CD4-positive, alpha-beta memory T cell (primary cell): ENCODE measurements at places on chromosomes 4 and X.
A peak's percentile ranks its signal among the peaks of the same experiment; 100 is the strongest.

DNA sequence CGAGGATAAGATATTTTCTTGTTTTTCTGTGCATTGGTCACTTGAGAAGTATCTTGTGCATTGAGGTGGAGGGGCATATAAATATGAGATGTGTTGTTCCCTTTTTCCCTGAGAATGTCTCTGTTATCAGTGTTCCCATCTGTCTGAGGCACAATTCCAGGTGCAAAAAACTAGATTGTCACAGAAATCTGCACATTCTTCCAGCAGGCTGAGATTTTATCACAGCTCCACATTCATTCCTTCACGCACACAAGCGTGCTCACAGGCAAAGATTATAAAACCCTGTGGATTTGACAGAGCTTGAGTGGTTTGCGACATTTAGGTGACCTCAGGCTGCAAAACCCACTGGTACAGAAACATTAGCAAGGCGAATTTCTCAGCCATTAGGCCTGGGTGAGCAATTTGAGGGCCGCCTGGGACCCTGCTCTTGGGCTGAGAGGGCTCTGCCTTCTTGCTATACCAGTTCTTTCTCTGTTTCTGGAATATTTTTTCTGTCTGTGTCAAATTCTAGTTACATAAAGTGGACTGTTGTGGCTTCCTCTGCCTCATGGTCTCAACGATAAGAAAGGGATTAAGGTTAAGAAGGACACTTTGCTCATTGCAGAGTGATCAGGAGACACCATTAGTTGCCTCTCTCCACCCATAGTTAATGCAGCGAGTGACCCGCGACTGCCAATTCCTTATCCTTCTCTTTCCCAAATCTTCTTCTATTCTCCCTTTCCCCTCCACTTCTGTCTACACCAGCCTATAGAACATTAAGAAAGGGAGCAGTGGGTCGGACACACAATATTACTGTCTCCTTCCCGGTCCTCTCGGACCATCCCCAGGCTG is 86.7 kb upstream of the C1QTNF7 start:
- DNase-seq, result no peak

DNA sequence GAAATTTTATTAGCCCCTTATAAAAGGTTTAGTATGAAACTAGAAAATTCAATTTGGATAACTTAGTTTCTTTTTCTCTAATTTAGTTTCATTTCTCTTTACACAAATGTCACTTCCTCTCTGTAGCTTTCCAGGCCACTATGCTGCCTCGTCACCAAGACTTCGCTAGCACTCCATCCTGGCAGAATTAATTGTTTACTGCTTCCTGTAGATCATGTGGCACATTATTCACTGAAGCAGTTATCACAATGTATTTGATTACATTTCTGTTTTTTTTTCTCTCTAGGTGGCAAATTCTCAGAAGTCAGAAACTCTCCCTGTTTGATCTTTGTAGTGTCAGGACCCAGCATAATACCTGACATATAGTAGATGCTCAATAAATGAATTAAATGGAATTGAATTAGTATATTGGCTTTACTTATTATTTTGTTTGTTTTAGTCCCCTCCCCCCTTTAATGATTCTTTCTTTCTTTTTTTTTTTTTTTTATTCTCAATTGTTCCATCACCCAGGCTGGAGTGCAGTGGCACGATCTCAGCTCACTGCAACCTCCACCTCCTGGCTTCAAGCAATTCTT is 9.3 kb upstream of the SAT1 start:
- peak; percentile 60 for DNase-seq

GRCh38 chr4:76233083-76233482 is 18.4 kb upstream of the FAM47E start:
- no peak for DNase-seq

GRCh38 chr4:14070289-14070880 is 442.9 kb upstream of the BOD1L1 start:
- DNase-seq, result no peak

- DNase-seq, result no peak
These were observed 350.1 kb downstream of the GRXCR1 start for GRCh38 chr4:43242606-43243005.

DNA sequence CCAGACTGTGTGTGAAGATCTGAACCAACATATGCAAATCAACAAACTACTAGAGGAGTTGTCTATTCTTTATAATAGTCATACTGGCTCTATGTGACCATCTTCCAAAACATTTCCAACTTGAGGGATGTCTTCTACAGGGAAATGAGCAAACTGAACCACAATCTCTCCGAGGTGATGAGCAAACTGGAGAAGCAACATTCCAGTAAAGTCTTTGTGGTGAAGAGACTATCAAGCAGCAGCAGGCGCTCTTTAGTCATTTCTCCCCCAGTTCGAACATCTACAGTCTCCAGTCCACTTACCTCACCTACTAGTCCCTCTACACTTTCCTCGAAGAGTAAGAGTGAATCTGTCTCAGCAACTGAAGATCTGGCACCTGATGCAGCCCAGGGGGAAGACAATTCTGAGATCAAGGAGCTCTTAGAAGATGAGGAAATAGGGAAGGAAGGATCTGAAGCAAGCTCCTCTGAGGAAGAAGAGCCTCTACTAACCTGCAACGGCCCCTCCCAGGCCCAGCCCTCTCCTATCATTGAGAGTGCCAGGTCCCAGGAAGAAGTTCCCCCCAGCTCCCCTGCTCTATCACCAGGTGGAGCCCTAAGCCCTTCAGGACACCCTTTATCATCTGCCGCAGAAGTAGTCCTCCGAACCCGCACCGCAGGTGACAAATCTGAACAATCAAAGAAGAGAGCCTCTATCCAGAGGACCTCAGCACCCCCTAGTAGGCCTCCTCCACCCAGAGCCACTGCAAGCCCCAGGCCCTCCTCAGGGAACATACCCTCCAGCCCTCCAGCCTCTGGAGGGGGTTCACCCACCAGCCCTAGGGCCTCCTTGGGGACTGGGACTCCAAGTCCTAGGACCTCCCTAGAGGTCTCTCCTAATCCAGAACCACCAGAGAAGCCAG is 98.1 kb downstream of the HNRNPD start:
- DNase-seq, result no peak

GRCh38 chr4:170014359-170015011 is 11.7 kb downstream of the MFAP3L start:
- DNase-seq, result no peak

DNA sequence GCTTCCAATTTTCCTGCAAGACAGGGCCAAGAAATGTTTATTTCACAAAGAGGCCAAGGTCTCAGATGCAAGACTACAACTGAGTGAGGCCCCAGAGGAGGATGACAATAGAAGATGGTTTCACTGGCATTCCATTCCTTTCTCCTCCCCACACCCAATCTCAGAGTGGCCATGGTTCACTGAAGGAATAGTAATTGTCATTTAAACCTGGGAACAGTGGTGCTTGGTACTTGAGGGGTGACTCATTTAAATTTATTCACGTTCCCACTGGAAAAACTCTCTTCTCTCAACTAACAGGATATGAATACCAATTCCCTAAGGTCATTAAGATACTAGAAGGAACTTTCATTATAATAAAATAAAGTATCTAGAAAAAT is 35.3 kb upstream of the CXCL8 start:
- no peak for DNase-seq

DNA sequence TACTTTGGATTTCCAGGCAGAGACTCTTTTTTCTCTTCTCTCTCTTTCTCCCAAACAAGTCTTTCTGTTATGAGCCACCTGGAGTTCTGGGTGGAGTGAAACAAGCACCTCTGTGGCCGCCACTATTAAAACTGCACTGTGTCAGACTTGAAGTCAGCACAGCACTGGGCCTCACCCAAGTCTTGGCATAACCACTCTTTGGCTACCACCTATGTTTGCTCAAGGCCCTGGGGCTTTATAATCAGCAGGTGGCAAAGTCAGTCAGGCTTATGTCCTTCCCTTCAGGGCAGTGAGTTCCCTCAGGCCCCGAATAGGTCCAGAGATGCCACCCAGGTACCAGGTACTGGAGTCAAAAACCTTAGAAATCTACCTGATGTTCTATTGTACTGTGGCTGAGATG is 52.4 kb downstream of the ITIH6 start:
- no peak for DNase-seq

DNA sequence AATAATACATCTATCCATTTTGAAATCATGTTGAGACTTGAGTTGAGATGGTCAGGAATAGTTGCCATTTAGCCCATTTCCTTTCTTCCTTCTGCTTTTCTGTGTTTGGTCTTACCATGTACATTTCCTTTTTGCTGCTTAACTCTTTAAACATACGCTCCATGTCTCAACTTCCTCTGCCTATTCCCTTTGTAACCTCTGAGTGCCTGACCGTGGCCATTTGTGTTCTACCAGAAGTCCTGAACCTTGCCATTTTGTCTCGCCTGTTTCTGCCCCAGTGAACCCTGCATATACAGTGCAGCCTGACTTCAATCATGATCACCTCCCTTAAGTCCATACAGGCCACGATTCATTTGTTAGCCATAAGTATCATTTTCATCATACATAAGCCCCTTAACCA is 169.0 kb downstream of the RAPGEF2 start:
- DNase-seq, result no peak

GRCh38 chrX:36199928-36200327 is 280.4 kb downstream of the CFAP47 start:
- DNase-seq, result no peak

DNA sequence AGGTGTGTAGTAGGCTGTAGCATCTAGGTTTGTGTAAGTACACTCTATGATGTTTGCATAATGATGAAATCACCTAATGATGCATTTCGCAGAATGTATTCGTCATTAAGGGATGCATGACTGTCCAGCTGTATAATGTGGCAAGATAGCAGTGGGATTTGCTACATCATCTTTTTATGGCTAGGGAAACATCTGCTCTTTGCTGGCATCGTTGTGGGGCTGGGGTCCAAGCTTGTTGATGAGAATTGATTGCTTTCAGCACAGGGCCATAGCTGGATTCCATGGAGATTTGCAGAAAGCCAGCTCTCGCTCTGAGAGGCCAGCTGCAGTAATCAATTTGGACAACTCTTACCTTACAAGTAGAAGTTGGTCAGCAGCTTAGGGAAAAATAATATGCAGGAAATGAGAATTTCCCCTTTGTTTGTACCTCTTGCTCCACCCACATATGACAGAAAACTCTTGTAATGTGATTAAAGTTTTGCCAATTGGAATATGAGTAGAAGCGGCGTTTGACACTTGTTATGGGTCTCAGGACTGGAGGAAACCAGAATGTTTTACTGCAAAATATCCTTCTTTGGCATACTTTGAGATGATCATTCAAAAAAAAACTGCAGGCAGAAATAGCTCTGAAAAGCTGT is 310.5 kb downstream of the RAPGEF2 start:
- no peak for DNase-seq

DNA sequence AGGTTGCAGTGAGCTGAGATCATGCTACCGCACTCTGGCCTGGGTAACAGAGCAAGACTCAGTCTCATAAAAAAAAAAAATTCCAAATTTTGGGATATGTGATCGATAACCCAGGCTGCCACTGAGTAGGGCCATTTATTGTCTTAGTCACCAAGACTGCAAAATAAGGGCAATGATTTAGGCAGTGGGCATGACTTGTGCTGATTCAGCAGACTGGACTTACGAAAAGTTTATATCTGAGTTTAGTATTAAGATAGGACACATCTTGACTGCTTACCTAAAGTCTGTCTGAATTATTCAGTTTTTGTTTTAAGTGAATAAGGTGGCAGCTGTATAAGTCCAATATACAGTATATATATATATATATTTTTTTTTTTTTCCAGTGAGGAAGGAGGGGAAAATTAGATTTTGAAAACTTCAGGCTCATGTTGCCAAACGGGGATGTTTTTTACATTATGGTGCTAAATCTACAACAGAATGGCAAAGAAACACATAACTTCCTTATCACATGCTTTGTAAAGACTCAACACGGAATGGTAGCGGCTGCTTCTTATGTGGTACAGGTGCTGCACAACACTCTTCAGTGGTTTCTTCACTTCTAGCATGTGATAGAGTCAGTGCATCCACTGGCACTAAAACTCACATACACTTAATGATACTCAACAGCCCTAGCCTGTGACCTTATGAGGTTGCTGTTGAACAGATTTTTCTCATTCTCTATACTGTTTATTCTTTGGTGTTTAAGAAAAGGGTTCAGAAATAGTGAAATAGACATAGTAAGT is 6.5 kb downstream of the TEX13D start:
- peak; percentile 38 for DNase-seq

- DNase-seq, result no peak
These were observed 27.4 kb upstream of the GPR174 start for GRCh38 chrX:79117078-79117477.

GRCh38 chr4:25663781-25664180 is 8.1 kb downstream of the SLC34A2 start:
- no peak for DNase-seq

DNA sequence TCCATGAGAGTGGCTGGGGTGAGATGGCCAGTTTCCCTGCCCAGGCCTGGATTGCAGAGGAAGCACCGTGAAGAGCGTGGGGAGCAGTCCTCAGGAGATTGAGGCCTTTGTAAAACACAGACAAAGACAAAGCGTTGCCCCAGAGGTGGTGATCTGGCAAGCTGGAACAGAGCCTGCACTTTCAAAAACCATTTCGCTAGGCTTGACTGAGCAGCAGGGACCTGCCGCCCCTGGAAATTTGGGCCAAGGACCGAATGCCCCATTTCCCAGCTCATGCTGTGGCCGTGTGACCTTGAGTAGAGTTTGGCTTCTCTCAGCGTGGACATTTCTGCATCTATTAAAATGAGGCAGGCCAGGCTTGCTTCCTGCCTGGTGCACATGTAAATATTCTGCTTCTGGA is 381.4 kb downstream of the BCOR start:
- no peak for DNase-seq

GRCh38 chrX:64395568-64395929 is 297 bp upstream of the MTMR8 start:
- DNase-seq, result no peak

DNA sequence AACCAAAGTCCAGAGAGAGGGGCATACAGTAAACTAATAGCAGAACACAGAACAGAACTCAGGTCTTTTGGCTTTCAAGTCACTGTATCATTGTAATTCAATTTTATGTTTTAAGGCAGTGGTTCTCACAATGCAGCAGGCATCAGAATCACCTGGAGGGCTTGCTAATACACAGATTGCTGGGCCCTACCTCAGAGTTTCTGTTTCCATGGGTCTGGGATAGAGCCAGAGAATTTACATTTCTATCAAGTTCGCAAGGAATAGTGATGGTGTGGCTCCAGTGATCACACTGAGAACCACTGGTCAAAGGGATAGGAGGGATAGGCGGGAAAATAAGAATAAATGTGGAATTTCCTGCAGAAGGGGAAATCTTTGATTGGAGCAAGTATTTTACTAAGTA is 36.7 kb downstream of the LANCL3 start:
- no peak for DNase-seq

- no peak for DNase-seq
These were observed 9.0 kb upstream of the DRP2 start for GRCh38 chrX:101210630-101211029.
